Activated CD8-positive, alpha-beta memory T cell treated with anti-CD3 and anti-CD28 coated beads, Interleukin-2, amount 50 U/mL, for 4 hours (primary cell): ENCODE measurements at places on chromosomes 7 and 10.

GRCh38 chr7:99453105-99453504, 12.9 kb downstream of the ATP5MF start:
- DNase-seq, result no peak

- no peak for DNase-seq
These were observed 22.7 kb upstream of the HHEX start for GRCh38 chr10:92667078-92667477.

GRCh38 chr7:155257482-155258225, 40.0 kb upstream of the INSIG1 start:
- no peak for DNase-seq

DNA sequence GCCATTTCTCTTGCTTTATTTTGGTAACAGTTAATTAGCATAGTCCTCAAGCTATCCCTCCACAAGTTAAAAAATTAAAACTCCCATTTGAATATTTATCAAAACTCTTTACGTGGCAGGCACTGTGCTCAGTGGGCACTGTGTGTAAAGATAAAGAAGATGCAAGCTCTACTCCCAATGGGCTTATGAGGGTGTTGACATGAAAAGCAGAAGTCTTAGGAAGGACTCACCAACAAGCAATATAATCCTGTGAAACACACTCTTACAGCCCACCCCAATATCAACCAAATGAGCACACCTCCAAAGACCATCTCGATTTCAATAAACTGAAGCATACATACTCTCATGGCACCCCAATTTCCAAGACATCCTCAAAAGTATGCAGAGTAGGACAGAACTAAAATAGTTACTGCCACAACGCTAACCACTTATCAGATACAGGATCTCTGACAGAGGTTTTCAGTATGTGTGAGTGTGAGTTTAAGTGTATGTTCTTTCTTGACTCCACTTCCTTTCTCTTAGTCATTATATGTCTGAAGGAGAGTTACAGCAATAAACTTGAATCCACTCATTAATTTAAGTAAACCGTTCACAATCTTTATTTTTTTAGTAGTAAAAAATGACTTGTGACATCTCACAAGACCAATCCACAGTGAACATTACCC, 120.0 kb downstream of the PDE1C start:
- no peak for DNase-seq

DNA sequence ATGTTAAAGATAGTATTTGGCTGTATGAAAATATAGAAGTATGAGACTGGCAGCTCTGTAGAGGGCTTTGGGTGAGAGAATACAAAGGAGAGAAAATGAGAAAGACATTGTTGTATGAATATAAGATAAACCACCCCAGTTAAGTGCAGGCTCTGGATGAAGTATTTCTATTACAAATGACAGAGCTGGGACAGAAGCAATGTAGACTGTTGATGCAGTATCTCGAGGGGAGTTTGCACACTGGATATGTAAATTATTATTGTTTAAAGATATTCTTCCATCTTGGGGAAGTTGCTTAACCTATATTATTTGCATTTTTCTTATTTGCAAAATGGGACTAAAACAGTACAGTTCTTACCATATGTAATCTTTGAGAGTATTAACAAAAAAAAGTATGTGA, 31.5 kb downstream of the ENTPD1 start:
- no peak for DNase-seq

DNA sequence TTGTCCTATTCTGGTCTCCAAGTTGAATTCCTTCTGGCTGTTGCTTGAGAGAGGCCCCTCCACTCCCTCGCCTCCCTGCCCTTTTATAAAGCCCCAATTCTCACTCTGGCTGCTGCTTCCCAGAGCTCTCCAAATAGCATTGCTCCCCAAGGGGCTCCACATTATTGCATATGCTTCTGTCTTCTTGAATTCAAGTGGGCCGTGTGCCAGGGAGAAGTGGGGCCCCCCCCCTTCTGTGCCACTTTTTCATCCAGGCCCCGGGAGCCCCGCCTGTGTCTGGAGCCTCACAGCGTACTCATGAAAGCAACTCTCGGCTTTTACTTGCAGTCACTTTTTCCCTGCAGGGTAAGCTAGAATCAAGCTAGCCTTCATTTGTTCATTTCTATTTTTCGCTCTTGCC, 265.1 kb downstream of the CCSER2 start:
- DNase-seq, result no peak

- no peak for DNase-seq
These were observed 902 bp upstream of the CLDN15 start for GRCh38 chr7:101238226-101239182.

DNA sequence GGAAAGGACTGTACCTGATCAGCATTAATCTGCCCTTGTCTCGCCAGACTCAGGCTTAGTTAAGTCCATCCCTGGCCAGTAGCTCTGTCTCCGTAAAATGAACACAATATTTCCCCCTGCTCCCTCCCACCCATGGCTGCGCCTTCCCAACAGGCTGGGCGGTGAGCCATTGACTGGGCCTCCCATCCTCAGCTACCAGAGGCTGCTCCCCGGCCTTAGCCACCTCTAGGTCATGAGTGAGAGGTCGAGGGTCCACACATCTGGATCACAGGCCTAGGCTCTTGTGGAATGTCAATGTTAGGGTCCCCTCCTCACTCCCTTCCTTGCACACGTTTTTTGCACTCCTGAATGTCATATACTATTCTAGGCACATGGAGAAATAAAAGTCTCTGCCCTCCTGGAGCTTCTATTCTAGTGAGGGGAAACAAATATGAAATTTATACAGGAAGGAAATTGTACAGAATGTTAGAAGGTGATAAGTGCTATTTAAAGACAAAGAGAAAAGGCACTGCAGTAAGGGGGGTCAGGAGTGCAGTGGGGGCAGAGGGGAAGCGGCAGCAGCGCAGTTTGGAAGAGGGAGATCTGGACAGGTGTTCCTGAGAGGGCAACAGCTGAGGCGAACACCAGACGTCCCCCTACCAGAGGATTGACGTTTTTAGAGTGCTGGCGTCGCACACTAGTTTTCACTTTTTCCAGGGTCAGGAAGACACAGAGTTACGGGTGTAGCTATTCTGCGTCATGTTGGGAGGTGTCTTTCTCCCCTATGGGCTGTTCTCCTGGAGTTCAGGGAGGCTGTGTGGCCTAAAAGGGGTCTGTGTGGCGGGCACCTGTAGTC, 17.2 kb upstream of the EIF5AL1 start:
- no peak for DNase-seq

DNA sequence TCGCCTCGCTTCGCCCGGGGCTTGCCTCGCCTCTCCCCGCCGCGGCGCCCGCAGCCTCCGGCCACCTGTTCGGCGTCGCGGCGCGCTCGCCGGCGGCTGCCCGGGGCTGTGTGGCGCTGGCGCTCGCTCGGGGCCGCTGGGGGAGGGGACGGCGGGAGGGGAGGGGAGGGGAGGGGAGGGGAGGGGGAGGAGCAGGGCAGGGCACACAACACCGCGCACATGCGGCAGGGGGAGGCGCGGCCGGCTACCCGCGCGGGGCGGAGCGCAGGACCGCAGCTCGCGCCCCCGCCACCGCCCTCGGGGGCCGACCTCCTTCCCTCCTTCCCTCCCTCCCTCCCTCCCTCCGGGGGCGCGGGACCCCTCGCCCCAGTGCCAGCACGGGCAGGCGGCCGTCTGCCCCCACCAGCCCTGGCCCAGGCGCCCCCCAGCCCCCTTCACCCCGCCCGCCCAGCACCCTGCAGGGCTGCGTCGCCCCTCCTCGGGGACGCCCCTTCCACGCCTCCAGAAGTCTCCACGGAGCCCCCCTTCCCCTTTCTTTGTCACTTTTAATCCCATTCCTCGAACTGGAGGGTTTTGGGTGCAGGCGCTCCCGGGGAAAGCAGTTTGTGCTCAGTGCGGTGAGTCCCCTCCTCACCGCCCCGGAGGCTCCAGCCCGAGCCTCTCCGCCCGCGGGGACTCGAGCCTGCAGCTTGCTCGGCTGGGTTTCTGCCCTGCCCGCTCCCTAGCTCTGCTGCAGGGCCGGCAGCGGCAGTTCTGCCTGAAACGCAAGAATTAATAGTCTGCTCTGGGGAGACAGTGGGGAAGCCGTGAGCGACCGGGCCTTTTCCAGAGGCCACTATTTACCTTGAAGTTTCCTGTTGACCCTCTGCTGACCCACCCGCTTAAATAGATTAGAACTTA, at the start of gene PARD3:
PARD3 (minus strand) TSS at position 112 of the 900 bp plus-strand sequence. CDS start 301 bp downstream, outside the sequence.
- DNase-seq, result no peak

DNA sequence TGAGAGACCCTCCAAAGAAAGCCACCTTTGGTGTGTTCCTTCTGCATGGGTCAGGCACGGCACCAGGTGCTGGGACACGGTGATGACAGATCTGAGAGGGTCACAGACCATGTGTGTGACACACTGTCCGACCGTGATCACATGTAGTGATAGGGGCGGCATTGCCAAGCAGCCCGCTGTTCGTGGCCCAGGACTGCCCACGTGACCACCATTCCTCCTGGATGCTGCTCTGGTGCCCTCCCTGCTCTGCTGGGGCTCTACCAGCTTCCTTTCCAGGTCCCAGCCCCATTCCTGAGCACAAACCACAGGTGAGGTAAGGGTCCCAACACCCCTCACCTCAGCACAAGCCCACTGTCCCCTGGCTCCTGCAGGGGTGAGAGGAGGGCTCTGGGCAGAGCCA, 10.1 kb upstream of the SLC18A3 start:
- DNase-seq, result no peak

- peak; percentile 69 for DNase-seq
These were observed 4.4 kb upstream of the MYL7 start for GRCh38 chr7:44145479-44145968.

DNA sequence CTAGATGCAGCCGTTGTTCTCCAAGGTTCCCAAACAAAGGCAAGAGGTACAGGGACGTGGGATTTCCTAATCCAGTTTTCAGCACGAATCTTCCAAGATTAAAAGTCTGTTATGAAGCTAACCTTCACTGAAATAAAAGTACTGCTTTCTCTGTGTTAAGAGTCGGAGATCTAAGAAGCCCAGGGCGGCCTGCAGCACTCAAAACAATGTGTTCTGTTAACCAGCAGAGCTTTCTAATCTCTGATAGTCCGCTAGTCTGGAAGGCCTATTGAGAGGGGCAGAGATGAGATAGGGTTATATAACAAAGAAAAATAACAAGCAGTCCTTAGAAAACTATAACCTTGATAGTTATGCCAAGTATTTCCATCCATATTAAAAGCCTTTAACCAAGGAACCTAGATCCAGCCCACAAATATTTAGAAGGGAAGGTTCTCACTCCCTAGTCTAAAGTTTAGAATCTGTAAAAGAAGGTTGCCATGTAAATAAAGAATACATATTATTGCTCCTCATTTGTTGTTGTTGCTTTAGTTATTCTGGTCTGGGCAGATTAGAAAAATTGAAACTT, 106.3 kb upstream of the SVIL start:
- DNase-seq, result no peak
